SJSA1 (cell line): ENCODE measurements at places on chromosomes 11 and 22.

GRCh38 chr11:96033095-96033494 lies 109.2 kb upstream of the MTMR2 start:
- no peak for DNase-seq

GRCh38 chr22:42296381-42296853 lies 26.0 kb upstream of the TCF20 start:
- no peak for DNase-seq

DNA sequence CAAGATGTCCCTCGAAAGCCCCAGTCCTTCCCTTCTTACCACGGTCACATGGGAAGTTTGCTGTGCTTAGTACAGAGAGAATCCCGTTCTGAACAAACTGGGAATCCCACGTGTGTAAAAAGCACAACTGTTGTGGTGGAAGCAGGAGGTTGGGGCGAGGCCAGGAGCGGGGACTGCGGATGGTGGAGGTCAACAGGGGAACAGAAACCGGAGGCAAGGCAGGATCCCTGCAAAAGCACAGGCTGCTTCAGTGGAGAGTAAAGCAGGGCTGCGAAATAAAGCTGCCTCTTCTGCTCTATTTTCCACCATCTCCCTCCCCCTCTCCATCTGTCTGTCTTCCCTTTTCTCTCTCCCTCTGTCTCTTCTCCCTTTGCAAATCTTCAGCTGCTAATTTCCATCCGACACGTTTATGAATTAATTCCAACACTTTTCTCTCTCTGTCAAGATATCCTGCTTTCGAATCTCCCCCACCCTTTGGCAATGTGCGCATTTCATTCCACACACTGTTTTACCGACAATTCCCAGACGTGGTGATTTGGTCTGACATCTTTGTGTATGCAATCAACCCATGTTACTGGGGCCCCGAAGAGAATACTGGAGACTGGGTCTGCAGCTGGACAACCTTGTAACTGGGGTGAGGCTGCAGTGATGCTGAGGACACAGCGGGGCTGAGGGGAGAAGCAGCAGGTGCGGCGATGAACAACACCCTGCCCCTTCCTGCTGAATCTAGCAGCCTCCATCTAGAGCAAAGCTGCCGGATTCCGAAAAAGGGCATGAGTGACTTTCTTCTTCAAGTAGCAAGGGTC lies 571.8 kb downstream of the OPCML start:
- DNase-seq: no peak

- DNase-seq: no peak
These were observed 111.3 kb downstream of the PLEKHA7 start for GRCh38 chr11:16902781-16903378.

DNA sequence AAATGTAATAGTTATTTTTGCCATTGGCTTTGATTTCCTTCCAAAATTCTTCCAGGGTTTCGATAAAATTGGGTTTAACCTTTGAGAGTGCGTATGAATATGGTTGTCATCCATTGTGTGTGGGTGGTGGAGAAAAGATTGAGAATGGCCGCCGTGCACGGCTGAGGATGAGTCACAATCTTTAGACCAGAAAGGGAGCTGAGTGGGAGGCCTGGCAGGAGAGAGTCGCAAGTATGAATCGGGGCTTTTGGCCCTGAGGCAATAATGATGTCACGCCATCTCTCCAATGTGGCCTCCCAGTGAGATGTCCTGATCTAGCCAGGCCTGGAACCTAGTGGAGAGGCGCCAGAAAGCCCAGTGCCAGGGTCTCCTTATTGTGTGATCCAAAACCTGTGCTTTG lies 33.1 kb upstream of the SMPD1 start:
- peak; percentile 86 for DNase-seq

- DNase-seq: no peak
These were observed 43.5 kb downstream of the SGSM3 start for GRCh38 chr22:40413873-40414272.

DNA sequence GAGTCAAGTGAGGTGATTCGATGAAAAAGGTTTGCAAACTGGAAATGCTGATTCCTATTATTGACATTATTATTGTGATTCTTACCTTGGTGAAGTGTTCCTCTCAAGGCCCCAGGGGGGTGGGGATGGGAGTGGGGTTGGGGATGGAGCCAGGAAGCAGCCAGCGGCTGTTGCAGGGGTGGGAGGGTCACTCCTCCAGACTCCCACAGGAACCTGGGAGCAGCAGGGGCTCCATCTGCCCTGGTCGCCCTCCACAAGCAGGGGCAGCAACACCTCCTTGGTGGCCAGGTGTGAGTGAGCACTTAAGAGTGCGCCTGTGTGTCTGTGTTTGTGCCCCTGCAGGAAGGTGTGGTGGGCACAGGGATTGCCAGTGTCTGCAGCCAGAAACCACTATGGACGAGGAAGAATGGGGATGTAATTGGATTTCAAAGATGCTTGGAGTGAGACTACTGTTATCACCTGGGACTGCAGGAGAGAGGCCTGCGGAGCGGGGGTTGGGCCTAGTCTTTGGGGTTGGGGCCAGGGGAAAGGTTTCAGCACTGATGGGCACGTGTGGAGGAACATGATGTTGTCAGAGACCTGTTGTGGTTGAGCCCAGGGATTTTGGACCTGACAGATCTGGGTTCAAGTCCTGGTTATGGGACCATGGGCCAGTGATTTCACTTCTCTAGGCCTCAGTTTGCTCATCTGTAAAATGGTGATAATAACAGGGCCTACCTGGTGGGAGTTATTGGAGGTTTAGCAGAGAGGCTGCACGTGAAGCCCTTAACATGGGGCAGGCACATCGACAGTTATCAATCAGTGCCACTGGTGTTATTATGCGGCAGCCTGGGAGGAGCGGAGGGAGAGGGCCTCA lies 3.6 kb upstream of the TP53I11 start:
- DNase-seq: no peak

GRCh38 chr22:17272511-17272991 lies 53.3 kb upstream of the ADA2 start:
- DNase-seq: no peak

DNA sequence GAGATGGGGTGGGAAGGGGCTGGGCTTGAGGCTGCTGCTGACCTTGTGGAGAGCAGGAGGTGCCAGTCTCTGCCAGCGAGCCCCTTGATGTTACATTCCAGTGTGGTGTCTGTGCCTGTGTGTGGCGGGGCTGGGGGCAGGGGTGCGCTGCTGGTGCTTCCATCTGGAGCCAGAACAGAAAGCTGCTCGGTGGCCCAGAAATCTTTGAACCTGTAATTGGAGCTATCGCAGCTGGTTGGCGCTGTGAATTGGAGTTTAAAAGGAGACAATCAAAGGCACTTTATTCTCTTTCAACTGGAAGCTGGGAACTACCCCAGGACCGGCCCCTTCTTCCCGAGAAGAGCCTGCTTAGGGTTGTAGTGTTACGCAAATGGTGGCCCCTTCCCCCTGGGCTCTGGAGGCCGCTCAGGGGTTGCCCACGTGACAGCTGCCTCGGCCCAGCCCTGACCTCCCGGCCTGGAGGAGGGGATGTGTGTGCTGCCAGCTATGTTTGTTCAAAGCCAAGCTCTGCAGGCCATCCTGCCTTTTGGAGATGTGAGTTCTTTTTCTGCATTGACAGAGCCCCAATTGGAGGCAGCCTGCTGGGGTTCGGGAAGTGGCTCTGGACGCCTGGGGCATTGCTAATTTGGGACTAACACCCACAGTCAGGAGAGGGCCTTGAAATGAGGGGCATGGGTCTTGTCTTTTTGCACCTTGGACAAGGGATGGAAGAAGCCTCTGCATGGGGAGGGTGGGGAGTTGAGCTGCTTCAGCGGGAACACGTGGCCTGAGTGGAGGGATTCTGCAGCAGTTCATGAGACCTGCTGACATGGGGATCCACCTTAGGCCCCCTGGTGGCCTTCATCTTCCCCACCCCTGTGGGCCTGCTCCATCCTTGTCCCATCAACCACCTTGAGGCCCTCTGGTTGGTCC lies 14.0 kb upstream of the ARSA start:
- DNase-seq: no peak

GRCh38 chr22:39997939-39998726 lies 3.4 kb downstream of the FAM83F start:
- no peak for DNase-seq

GRCh38 chr11:18046116-18046777 lies at the start of gene TPH1:
TPH1 (minus strand) TSS chr11:18046269; CDS start chr11:18040762, 5,507 bp downstream.
- DNase-seq: no peak

GRCh38 chr11:59281177-59281576 lies 68.5 kb upstream of the MPEG1 start:
- no peak for DNase-seq

DNA sequence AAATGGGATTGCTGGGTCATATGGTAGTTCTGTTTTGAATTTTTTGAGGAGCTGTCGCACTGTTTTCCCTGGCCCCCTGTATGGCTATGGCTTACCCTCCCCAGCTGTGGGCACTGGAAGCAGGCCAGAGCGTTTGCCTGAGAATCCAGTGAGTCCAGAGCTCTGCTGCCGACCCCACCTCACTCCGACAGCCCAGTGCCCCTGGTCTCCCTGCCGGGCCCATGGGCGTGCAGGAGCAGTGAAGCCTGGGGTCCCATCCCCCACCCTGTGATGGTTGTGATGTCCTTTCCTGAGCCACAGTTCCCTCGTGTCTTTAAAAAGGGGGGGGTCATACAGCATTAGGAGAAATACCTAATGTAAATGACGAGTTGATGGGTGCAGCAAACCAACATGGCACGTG lies 13.3 kb upstream of the GRAMD4 start:
- DNase-seq: peak; percentile 40

- no peak for DNase-seq
These were observed 20.8 kb downstream of the CARS1 start for GRCh38 chr11:3036419-3036818.

GRCh38 chr22:17472932-17473331 lies 90.4 kb upstream of the SLC25A18 start:
- DNase-seq: no peak

DNA sequence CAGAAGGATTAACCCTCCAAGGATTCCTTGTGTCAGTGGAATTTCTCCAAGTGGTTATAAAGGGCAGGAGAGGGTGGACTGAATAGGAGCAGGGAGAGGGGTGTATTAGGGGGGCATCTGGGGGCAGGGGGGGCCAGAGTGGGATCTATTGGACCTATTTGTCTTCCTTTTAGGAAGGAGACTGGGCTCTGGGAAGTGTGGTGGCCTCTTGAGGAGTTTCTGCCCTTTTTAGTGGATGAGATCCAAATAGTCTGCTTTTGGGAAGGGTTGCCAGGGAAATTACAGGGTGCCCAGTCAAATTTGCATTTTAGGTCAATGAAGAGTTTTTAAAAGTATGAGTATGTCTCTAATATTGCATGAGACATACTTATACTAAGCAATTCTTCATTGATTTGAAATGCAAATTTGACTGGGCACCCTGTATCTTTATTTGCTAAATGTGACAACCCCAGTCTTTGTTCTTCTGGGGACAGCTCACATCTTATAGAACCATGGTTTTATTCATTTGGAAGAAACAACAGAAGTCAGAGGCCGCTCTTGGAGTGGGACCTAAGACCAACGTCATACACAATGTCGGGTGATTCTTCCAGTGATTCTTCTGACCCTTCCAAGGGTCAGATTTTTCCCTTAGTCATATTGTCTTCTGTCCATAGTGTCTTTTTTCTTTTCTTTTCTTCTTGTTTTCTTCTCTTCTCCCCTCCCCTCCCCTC lies 429 bp upstream of the SLC22A6 start:
- no peak for DNase-seq

DNA sequence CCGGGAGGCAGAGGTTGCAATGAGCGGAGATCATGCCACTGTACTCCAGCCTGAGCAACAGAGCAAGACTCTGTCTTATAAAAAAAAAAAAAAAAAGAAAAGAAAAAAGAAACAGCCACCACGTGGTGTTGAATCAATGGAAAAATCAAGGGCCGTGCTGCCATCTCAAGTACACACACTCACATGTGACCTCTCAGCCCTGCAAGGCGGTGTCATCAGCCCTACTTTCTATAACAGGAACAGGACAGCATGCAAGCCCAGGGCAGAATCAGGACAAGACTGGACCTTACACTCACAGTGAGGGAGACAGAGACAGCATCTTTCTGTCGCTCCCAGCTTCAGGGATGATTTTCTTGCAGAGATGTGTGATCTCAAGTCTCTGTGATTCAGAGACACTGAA lies 179.6 kb downstream of the MPPED1 start:
- no peak for DNase-seq

- no peak for DNase-seq
These were observed 104.7 kb upstream of the RRM1 start for GRCh38 chr11:3989921-3990290.

GRCh38 chr22:24758164-24758799 lies 16.2 kb downstream of the PIWIL3 start:
- DNase-seq: no peak

GRCh38 chr11:45100339-45100738 lies 46.1 kb upstream of the PRDM11 start:
- DNase-seq: peak; percentile 55

DNA sequence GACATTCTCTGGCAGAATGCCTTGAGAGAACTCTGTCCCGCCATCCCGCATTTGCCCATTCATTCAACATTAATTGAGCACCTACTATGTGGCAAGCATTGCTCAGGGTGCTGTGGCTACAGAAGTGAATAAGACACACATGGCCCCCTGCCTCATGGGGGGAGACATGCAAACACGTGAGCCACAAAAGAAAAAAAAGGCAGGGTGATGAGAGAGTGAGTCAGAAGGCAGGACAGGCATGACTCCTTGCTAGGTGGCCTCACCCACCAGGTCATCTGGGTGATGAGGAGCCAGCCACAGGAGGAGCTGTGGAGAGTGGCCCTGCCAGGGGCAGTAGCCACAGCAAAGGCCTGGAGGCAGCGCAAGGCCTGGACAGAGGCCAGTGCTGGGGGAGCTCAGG lies 4.9 kb downstream of the CHRM4 start:
- DNase-seq: no peak

- no peak for DNase-seq
These were observed 12.1 kb downstream of the SERGEF start for GRCh38 chr11:18000760-18001159.

GRCh38 chr11:60934790-60935605 lies 10.7 kb downstream of the TMEM132A start:
- no peak for DNase-seq

GRCh38 chr11:101363706-101364275 lies 220.0 kb downstream of the TRPC6 start:
- DNase-seq: no peak

DNA sequence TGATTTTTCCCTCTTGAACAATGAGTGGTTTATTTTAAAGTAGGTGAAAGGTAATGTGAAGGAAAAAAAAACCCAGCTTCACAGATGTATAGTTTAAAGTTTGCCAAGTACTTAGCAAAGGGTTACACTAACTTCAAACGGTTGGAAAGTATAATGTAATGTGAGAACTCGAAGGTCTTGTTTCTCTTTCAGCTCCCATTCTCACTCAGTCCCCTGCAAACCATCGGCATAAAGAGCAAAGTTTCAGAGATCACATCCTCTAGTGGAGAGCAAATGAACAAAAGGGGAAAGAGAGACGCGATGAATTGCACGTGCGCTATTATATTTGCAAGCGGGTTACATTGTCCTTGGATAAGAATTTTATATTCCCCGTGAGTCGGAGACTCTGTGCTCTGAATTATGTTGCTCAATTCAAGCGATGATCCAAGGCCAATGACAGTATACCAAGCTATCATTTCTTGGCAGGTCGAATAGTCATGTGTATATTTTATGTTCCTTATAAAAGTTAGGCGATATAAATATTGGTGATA lies 37.6 kb upstream of the BIRC3 start:
- no peak for DNase-seq

DNA sequence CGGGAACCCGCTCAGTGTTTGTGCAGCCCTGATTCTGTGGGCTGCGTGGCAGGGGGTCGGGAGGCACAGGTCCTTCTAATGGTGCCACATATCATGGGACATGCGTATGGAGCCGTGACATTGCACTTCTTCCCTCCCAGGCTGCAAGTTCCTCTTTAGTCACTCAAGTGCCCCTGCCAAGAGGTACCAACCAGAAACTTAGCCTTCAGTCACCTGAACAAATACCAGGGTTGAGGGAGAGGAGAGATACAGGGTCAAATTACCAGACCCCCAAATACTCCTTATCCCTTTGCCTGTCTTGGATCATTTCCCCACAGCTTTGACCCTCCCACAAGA lies 209.1 kb downstream of the BUD13 start:
- DNase-seq: no peak
